Thyroid gland (tissue), 4 donors: ENCODE measurements at places on chromosomes 4 and X. TPM values are rescaled to one million over a fixed set of nuclear protein-coding genes. Genes with fewer than 3 reads are reported as not detected.

The SPOCK3 gene
- total RNA-seq, result not detected

- H3K27ac ChIP-seq, result no peak overlapping the region
- H3K36me3 ChIP-seq, result no peaks in the 10 kb centered on the region
- H3K4me1 ChIP-seq, result no peaks in the 10 kb centered on the region
Measured at GRCh38 chr4:103934178-103934789, 214.5 kb upstream of the TACR3 start.

DNA sequence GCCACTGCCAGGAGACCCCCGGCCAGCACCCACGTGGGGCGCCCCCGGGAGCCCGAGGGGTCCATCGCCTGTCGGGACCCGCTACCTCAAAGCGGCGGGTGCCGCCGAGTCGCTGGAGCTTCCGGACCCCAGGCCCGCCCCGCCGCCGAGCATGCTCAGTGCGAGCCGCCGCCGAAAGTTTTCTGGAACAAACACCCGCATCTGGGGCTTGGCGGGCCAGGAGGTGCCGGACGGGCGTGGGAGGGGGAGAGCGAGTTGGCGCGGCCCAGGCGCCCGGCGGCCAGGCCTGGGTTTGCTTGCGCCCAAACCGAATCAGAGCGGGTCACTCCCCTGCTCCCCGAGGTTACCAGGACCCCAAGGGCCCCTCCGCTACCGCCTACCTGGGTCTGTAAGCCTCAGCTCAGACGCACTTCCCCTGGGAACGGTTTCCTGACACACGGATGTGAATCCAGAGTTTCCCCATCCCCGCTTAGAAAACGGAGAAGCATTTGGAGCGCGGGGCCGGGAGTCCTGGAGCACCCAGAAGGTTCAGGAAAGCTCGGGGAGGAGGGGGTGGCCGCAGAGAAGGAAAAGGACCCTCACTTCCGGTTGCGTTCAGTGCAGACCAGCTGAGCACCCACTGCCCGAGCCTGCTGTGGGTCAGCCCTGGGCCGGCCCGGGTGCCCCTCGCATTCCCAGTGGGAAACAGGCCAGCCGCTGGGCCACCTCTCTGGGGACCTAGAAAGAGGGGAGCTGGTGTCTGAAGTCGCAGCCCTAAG, at the start of gene EVC2:
Gene EVC2, minus strand, starts transcription at position 111 of the 758 bp plus-strand sequence. Its CDS starts 46 bp downstream, at position 65.
- peak within 1 kb of the TSS; percentile 61 for H3K4me3 ChIP-seq
- peaks cover 16% of the 10 kb centered on the region for H3K4me1 ChIP-seq
- DNase-seq, result peak; percentile 80
- no peaks in the 10 kb centered on the region for H3K27me3 ChIP-seq
- no peaks in the 10 kb centered on the region for H3K36me3 ChIP-seq

DNA sequence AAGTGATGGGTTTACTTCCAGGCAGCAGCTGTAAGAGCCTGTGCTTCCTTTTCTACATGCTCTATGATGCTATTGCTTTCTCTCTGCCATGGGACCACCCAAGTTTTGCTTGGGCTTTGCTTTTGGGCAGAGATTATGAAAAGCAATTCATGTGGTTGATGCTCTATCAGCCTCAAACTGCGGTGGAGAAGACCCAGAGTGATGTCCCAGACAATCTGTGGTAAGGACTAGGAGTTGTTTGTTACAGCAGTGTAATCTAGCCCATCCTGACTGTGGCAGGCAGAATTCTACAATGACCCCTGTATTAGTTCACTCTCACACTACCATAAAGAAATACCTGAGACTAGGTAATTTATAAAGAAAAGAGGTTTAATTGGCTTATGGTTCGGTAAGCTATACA, 9.2 kb upstream of the CYTL1 start:
- H3K36me3 ChIP-seq, result no peaks in the 10 kb centered on the region
- no peak overlapping the region for H3K27ac ChIP-seq
- no peaks in the 10 kb centered on the region for H3K4me1 ChIP-seq
- no peak for DNase-seq
- H3K4me3 ChIP-seq, result no peak overlapping the region
- no peaks in the 10 kb centered on the region for H3K27me3 ChIP-seq
